ENCODE measurements at places on chromosomes 5 and 9. TPM values are rescaled to one million over a fixed set of nuclear protein-coding genes. Genes with fewer than 3 reads are reported as not detected.

CBY3 gene
- not detected for total RNA-seq

IRGM gene
- not detected for total RNA-seq

AGXT2 gene
- total RNA-seq: not detected

SLC6A3 gene
- not detected for total RNA-seq

GPR151 gene
- total RNA-seq: not detected

WNT8A gene
- total RNA-seq: not detected

LHX6 gene
- total RNA-seq: 1.1 TPM

C9 gene
- not detected for total RNA-seq

FBXO4 gene
- 8.6 TPM for total RNA-seq

MARCOL gene
- not detected for total RNA-seq

NR5A1 gene
- 0.82 TPM for total RNA-seq

PCDHB5 gene
- total RNA-seq: 0.10 TPM

ZNF462 gene
- 29.3 TPM for total RNA-seq

DNA sequence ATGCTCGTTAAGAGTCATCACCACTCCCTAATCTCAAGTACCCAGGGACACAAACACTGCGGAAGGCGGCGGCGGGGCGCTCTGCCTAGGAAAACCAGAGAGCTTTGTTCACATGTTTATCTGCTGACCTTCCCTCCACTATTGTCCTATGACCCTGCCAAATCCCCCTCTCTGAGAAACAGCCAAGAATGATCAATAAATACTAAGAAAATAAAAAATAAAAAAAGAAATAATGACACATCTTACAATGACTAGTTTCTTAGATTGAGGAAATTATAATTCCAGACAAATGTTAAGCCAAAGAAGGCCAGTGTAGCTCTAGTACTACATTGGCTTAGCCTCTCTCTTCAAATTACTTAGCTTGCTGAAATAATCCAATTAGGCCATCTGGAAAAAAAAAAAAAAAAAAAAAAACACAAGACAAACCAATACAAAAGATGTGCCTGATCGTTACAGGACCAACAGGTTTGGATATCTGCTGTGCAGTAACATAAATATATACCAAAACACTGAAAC lies 58.0 kb downstream of the ANXA2R start:
- DNase-seq: no peak

GRCh38 chr5:84259283-84260045 lies 125.2 kb downstream of the EDIL3 start:
- DNase-seq: no peak

- no peak for DNase-seq
These were observed 1068.5 kb upstream of the CDH10 start for GRCh38 chr5:25713259-25713658.

DNA sequence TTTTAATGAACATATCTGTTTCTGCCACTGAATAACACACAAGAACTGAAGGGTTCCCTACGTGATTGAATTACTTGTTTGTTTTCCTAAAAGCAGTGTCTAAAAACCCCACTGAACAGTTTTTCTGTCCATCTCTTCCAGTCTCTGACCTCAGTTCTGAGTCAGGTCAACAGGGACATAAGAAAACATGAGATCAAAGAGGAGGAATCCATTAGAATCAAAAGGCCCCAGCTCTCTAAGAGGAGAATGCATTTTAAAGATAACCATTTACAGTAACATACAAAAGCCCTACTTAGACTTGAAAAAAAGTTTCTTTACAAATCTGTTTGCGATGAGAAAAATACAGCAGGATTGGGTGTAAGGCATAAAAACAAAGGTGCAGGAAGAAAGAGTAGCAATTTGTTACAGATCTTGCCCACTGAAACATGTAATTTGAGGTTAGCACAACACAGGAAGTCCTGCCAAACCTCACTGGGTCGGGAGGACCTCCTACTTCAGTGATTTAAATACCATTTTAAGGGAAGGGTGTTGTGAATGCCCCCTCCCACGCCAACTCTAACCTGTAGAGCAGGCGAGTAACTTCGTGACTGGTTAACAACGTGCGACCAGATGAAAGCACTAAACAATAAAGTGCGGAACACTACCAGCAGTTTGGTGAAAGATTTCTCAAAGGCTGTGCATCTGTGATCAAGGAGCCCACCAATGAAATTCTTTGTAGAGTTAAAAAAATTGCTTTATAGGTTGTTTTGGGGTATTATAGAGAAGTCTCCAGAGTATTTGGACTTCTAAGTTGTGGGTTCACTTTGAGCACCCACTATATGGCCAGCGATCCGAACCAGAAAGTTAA lies 1.3 kb downstream of the QSOX2 start:
- DNase-seq: no peak

- DNase-seq: no peak
These were observed 789 bp downstream of the LTC4S start for GRCh38 chr5:179794575-179794974.

DNA sequence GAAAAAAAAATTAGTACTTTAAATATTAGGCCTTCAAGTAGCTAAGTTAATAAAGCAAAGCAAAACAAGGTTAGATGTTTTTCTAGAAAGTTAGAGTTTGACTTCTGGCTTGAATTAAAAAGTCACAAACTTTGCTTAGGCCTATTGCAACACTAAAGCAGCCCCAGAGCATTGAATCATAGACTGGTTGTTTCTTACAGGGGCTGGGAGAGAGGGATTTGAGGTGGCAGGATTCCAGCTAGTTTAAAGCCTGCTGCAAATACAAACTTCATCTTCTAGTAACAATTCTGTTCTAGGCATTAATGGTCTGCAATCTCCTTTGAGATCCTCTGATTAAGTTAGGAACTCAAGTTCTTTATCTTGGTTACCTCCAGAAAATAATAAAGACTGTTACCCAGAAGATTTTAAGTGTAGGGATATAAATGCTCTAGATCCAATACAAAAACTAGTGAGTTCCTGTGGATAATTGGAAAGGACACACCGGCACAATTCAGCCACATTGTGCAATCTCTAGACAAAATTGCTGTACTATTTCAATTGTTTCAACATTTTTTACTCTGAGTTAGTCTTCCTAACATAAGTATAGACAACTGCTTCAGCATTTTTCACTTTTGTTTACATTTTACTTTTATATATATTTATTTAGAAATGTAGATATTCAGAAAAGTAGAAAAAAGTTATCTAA lies 12.6 kb downstream of the OR13C5 start:
- no peak for DNase-seq

GRCh38 chr5:14213253-14213652 lies 70.1 kb downstream of the TRIO start:
- no peak for DNase-seq

GRCh38 chr9:10612641-10613398 lies at the start of gene PTPRD:
TSS of gene PTPRD (minus strand) at chr9:10613002.
- peak; percentile 38 for DNase-seq

DNA sequence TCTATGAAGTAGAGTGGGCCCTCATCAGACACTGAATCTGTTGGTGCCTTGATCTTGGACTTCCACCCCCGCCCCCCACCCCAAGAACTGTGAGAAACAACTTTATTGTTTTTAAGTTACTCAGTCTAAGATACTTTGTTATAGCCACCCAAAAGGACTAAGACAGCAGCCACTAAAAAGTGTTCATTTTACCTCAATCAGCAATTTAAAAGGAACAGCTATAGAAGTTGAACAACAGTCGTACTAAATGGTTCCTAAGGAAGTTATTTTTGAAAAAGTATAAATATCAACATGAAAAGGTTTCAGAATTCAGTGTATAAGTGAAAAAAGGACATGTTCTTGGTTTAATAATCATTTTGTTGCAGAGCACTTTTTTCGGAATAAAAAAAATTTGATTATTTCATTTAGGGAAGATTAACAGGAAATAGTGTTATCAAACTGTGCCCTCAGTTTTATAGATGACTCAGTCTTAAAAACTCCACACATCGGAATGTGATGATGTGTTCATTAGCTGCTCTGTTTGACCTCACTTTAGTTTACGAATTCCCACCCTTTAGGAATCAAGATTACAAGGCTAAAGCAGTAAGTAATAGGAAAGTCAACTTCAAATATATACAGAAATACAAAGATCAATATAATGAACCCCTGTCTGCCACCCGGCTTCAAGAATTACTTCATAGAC lies 71.2 kb downstream of the MTAP start:
- DNase-seq: no peak

DNA sequence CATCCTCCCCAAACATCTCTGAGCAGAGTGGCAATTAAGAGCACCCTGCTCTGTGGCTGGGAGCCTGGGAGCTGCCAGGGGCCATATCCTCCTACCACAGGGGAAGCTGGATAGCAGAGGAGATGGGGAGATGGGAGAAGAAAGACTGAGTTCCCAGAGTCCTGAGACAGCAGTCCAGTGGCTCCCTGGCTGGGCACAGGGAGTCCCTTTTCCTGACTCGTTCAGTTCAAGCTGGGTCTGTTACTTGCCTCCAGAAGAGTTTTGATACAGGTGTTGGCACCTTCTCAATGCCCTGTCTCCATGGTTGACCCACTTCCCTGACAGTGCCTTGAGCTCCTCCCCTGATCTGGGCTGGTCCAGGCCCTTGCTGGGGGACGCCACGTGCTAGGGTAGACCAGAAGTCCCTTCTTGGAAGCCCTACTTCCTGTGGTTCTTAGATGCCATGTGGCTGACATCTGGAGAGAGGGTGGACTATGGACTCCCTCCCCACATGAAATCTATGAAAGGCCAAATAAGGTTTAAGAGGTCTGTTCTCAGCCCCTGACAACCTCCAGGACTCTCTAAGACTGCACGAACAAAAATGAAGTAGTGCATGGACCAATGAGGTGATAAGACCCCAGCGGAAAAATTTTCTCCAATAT lies 166.2 kb downstream of the AUH start:
- no peak for DNase-seq

GRCh38 chr5:107698286-107698685 lies 27.5 kb upstream of the EFNA5 start:
- DNase-seq: no peak

DNA sequence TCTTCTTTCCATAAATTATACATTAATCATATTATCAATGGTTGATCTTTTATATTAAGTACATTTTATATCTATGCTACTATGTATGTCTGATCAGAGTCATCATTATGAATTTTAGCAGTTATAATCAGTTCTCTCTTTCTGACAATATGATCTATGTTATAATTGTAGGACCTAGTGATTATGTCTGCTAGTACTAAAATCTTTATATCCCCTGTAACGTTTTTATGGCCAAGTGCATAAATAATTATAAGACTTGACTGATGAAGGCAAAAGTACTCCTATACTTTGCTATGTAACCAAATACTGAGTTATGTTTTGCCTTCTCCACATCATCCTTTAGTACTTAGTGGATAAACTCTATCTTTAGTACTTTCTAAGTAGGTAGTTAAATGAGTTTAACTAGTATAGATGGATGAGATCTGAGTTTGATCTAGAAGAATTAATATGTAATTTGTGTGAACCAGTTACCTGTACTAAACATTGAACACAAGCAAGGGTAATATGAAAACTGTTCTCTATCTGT lies 75.4 kb downstream of the SLF1 start:
- DNase-seq: no peak

DNA sequence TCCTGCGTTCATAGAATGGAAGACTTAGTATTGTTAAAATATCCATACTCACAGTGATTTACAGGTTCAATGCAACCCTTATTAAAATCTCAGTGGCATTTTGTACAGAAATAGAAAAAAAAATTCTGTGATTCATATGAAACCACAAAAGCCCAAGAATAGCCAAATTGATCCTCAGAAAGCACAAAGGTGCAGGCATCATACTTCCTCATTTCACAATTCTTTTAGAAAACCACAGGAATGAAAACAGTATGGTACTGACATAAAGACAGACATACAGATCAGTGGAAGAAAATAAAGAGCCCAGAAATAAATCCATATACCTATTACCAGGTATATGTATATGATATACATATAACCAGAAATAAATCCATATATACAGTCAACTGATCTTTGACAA lies 86.8 kb upstream of the MEGF10 start:
- DNase-seq: no peak

DNA sequence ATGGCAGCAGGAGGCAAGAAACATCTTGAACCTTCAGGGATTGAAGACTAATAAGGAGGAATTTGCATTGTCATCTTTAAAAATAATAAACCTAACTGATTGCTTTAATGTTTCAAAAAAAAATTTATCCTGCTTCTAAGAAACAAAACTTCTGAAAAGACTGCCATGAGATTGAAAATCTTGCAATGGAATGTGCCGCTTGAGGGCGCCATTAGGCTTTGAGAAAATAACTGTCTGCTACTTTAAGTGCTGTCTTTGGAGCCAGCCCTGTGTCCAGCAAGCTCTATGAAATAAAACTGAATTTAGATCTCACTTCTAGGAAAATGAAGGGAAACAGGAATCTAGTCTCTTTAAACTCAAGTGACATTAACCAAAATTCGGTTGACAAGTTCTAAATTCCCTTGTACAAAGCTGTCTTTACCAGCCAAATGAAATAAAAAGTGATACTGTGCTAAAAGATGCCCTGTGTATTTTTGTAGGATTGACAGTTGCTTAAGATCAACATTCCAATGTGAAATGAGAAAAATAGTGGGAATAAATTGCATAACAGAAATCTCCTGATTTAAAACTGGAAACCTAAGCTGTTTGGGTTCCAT lies 79.4 kb downstream of the ESM1 start:
- peak; percentile 60 for DNase-seq

GRCh38 chr9:92189782-92190535 lies 74.7 kb upstream of the SPTLC1 start:
- no peak for DNase-seq

DNA sequence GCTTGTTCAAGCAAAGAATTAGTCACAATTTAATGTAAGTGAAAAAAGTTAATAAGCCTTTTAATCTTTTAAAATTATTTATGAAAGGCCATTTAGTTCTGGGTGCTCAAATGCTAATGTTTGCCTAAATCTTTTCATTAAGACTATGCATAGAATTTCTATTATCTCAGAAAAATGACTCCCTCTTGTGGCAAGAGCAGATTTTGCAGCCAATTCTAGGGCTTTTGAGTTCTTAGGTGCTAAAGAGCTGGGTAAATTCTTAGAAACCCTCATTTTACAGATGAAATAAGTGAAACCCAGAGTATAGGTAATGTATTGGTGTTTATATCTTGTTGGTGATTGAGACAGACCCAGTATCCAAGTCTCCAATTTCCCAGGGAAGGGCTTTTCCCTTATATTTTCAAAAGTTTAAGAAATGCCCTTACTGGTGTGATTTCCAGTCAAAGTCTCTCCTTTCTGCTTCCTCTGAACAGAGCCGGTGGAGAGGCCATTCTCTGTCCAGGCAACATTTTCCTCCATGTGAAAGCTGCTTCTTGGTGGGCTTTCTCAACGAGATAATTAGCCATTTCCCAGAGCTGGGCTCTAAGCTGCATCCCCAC lies 24.1 kb upstream of the PCSK5 start:
- peak; percentile 75 for DNase-seq

GRCh38 chr9:87793292-87793691 lies 67.4 kb downstream of the CTSL start:
- DNase-seq: no peak

DNA sequence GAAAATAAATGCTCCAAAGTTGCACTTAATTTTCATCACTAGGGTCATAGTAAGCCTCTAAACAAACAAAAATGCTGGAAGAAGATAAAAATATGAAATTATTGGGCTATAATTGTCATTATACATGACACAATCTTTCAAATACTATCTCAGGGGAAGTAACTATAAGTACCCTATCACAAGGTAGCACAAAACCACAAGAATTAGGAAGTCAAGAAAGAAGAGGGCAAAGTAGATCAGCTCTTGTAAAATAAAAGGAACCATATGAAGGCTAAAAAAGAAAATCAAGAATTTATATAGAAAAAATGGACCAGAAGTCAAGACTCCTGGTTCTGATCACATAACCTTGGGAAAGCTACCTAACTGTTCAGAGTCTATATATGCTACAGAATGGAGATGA lies 48.1 kb downstream of the DIAPH1 start:
- DNase-seq: no peak

- DNase-seq: no peak
These were observed 30.1 kb downstream of the SLIT3 start for GRCh38 chr5:169270827-169271226.

GRCh38 chr5:6889030-6889429 lies 175.8 kb downstream of the TENT4A start:
- no peak for DNase-seq

Measured in colonic mucosa (tissue), 4 donors.